ENCODE measurements at places on chromosomes 5 and 9.

DNA sequence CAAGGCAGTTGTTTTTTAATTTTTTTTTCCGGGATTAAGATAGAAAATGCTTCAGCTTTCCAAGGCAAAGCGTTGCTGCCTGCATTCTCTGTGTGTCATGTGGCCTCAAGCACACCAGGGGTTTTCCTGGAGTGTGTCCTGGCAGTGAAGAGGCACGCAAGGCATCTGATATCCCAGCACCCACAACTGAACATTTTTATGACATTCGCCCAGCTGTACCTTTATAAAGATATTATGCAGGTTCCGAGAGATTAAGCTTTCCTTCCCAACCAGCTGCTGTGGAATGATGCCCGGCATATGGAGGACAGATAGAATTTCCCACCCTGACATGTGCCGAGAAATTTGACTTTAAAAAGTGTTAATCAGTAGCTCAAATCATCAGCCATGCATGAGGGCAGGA, 205.6 kb downstream of the GADD45G start:
- DNase-seq: no peak

DNA sequence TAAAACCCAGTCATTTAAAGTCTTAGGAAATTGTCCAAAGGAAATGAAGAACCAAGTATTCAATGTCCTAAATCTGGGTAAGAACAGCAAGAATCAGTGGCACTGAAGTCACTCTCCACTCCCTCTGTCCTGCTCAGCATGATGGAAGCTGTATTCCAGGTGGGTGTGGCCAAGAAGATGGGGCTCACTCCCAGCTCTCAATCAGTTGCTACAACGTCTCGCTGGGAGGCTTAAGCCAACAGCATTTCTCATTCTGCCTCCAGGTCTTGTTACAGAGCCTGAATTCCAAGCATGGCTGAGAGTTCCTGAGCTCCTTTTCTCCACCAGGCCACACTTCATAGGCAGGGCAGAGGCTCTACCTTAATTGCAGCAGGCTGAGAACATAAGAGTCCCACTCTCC, 41.2 kb upstream of the TRIO start:
- DNase-seq: no peak

GRCh38 chr5:175444060-175444904, at the start of gene DRD1:
TSS of gene DRD1 (minus strand) at chr5:175444182. CDS start at chr5:175443099, 1,083 bp downstream.
- peak; percentile 17 for DNase-seq

DNA sequence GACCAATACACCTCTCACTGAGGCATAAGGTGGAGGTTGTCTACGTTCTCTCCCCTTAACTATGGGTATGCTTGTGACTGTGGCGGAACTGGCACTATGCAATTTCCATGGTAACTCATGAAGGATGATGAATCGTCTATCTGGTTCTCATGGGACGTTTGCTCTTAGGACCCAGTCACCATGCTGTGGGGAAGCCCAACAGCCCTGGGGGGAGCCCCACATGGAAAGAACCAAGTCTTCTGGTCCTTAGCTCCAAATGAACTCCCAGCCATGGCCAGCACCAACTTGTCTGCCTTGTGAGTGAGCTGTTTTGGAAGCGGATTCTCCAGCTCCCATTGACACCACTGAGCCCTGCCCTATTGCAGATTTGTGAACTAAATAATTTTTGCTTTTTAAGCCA, 188.7 kb upstream of the S1PR3 start:
- no peak for DNase-seq

- DNase-seq: no peak
These were observed 183.9 kb downstream of the LRRC70 start for GRCh38 chr5:62762503-62762902.

DNA sequence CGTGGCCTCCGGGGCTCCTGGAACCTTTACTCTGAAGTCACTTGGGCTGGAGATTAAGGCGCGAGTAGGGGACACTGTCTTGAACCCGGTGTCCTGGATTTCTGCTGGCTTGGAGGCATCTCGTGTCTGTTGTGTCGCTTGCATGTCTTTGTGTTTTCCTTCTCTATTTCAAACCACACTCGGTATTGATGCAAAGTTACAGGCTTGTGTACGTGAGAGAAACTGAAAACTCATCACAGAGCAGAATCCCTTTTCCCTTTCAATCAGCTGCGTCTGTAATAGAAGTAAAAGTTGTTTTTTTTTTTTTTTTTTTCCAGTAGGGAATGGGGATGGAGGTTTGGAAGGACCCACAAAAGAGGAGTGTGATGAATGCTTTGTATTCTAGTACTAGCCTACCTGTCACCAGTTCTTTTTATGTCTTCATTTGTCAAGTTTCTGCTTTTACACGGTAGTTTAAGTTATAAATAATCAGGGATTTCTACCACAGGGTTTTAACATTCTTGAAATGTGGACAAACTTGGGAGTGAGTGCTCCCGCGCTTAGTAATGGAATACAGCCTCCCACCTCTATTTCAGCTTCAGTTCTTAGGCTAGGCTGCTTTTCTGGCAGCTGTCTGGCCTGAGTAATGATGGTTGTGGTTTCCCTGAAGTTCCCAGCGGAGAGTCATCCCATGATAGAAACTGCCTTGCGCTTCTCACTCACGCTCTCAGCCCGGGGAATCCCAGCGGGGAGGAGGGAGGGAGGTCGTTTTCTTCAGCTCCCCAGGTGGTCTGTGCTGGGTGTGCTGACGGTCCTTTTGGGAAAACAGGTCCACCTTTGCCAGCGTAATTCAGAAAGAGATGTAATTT, 763 bp downstream of the TJP2 start:
- DNase-seq: no peak

GRCh38 chr5:72667708-72668107, 148.8 kb upstream of the TNPO1 start:
- DNase-seq: no peak

- no peak for DNase-seq
These were observed 244.4 kb upstream of the ADRA1B start for GRCh38 chr5:159671886-159672285.

GRCh38 chr5:59180515-59180914, 597.6 kb downstream of the RAB3C start:
- no peak for DNase-seq

DNA sequence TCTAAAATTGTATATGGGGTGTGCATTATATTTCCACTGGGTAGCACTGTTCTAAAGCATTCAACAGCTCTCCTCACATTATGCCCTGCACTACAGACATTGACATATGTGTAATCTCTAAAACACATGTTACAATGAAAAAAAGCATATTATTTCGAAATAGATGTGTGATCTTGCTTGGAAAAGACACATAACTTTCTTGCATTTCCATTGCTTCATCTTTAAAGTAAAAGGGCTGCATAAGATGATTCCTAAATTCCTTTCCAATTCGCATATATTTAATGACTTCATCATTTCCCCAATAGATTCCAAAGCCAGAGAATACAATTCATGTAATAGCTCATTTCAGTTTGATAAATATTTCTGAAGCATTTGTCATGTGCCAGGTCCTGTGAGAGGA, 566.9 kb downstream of the PDE4D start:
- DNase-seq: no peak

- no peak for DNase-seq
These were observed 12.6 kb upstream of the ANKH start for GRCh38 chr5:14884062-14884612.

DNA sequence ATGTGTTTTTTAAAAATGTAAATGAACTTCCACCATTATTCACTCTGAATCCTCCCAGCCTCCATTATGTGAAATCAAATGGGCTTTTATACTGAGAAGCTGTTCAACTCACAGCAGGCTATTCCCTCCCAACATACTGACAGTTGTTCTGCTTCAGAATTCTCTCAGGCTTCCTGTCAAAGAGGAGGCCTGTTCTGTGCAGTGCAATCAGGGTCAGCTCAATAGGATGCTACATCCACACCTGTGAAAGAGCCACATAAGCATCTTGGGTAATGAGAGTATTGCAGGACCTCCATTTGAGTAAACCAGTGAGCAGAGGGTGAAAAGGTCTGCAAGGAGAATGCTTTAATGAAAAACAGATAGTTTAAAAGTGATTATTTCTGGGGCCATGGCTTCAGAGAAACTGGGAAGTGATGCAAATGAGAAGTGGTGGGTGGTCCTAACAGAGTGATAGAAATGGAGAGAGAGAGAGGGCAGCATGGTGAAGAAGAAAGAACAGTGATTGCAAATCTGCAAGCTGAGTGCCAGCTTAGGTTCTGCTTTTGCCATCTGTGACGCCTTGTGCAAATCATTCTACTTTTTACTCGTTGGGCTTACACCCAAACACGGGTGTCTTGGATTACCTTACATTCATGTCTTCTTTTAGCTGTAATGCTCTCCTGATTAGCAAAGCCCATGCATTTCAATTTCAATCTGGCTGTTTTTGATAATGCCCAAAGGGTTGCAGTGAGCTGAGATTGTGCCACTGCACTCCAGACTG, 202.5 kb upstream of the NMUR2 start:
- DNase-seq: no peak

- DNase-seq: no peak
These were observed 27.1 kb downstream of the NKD2 start for GRCh38 chr5:1035421-1036405.

- DNase-seq: no peak
These were observed 85.0 kb downstream of the CSNK1G3 start for GRCh38 chr5:123597018-123597417.

DNA sequence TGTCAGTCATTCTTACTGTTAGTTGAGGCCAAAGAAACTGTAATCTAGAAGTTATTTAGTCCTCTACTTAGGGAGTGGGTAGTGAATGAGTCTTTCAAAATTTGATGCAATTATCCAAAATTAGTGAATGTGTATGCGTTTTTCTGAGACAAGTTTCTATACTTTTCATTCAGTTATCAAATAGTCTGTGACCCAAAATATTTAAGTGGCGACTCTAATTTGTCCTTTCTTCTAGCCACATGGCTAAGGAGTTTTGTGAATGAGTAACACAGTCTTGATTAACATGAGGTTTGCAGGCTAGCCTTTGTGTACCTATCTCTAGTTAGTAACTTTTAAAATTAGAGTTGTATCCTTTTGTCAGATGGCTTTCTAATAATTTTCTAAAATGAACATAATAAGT, 45.6 kb downstream of the COMMD10 start:
- DNase-seq: no peak

DNA sequence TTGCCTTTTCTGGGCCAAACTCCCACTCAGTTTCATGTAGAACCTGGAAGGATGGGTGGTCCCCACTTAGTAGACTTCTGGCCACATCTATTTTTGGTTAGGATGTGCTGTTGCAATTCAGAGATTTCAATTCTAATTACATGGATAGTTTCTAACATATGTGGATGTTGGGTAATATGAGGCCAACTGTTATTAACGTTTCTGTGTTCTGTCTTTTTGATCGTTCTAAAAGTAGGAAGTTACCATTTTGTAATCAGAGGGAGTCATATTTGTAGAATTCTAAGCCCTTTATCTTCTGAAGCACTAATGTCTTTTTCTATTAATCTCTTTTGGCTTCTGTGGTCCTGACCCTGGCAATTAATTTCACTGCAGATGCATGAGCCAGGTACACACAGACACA, 141.6 kb upstream of the SPEF2 start:
- DNase-seq: no peak

GRCh38 chr5:1912951-1913565, 30.3 kb upstream of the IRX4 start:
- no peak for DNase-seq

DNA sequence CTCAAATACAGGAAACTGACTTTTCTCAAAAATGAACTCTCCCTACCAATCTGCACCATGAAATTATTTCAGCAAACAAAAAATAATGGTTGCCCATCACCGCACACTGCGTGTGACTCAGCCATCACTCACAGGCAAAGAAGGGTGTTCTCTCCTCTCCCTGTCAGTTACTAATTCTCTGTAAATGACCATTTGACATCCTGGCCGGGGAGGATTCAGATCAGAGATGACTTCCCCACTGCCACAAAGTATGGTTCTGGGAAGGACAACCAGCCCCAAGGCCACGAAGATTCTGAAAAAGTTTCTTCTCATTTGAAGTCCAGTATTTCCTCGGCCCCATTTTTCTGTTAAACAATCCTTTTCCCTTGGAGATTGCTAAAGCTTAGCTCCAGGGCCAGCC, 199.4 kb downstream of the AUH start:
- no peak for DNase-seq

DNA sequence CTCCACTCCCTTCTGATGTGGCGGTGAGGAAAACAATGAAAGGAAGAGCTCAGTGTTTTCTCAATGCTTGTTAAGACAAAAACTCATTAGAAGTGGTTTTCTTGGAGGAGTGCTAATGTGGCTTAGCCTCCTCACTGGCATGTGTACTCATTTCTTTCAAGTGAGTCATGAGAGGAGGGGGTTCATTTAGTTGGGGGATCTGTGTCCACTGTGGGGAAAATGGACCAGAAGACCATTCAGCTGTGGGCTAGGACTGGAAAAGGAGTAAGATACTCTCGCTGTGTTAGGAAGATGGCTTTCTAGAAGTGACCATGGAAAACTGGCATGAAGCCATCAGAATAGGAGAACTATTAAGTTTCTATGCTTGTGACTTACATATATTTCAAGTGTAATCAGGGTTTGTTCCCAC, 23.5 kb downstream of the KLF9 start:
- DNase-seq: no peak

- no peak for DNase-seq
These were observed 300.1 kb downstream of the TMEM167A start for GRCh38 chr5:82777106-82777505.

DNA sequence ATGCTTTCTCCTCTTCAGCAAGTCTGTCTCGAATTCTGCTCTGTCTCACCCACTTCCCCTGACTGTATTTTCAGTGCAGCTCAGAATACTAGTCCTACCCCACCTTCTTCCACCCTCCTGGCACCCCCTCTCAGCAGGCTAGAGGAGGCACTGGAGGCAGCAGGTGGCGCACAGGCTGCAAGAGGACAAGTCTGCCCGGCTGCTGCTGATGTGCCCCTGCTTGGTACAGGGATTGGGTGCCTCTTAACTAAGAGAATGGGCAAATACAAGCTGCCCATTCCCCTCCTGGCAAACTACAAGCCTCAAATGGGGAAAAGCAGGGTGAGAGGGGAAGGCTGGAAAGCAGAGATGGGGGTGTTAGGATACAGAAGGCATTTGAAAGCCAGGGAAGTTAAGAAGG, 5.1 kb downstream of the TLN1 start:
- no peak for DNase-seq

DNA sequence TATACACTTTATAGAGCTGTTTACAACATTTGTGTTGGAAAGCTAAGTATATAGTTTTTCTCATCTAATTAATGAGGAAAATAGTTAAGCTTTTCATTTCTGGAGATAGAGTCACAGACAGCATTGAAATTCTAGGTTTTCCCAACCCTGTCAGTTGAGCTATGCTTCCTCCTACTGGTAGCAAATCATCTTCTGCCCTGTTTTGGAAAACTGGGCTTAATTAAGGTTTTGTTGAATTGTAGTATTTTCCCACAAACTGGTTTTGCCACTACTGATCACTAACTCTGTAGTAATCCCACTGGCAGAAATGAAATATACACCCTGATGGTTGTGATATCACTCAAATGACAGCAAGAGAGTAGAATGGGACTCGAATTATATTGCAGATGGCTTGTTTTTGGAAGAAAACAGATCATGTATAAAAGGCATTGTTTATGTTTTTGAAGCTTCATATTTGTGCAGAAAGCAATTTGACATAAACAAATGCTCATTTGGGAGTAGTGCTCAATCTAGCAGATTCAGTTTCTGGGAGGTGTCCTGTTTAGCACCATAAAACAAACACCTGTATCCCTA, 46.6 kb downstream of the CD180 start:
- no peak for DNase-seq
